ENCODE measurements at places on chromosomes 12 and 14.
A peak's percentile ranks its signal among the peaks of the same experiment; 100 is the strongest.

DNA sequence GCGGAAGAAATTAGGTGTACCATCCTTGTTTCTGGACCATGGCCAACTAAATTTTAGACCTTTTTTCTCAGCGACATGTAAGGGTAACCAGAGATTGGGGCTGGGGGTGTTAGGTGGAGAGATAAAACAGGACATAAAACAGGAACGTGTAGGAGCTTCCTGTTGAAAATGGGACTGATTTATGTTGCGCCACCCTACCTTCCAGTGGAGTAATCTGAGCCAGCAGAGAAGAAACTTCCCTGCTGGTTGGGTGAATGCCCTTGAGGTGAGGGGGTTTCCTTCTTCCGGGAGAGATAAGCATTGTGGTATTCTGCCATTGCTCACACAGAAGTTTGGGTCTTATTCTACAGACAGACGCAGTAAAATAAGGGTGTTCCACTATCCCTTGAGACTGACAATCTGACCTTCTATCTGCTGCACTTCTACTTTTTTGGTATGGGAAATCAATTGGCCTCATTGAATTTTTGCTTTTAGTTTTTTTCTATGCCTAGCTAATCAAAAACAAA lies 417.6 kb downstream of the PCNX1 start:
- no peak for DNase-seq

GRCh38 chr12:19421503-19422282 lies 17.6 kb upstream of the AEBP2 start:
- DNase-seq: no peak

- no peak for DNase-seq
Measured at GRCh38 chr14:103627073-103628025, 1.7 kb upstream of the KLC1 start.

DNA sequence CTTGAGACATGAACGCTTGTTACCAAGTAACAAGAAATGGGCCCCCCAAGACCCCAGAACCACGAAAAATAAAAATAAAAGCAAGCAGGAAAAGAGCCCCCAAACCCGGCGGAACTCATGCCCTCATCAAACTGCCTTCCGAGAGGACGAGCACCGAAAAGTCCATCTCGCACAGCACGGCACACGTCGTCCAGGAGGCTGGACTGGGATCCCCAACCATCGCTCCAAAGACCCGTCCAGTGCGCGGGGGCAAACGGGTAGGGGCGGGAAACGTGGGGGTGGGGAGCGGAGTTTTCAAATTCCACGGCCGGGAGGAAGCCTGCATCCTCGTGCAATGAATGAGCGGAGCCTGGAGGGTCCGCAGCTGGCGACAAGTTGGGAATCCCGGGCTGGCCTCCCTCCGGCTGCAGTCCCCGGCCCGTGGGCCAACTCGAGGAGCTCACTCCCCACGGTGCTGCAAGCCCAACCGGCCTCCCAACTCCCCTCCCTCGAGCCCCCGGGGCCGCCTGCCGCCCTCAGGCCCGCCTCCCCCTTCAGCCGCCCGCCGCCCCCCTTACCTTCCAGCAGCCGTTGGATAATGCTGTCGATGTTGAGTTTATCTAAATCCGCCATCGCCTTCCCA lies 484 bp downstream of the PPP1CC start:
- no peak for DNase-seq

DNA sequence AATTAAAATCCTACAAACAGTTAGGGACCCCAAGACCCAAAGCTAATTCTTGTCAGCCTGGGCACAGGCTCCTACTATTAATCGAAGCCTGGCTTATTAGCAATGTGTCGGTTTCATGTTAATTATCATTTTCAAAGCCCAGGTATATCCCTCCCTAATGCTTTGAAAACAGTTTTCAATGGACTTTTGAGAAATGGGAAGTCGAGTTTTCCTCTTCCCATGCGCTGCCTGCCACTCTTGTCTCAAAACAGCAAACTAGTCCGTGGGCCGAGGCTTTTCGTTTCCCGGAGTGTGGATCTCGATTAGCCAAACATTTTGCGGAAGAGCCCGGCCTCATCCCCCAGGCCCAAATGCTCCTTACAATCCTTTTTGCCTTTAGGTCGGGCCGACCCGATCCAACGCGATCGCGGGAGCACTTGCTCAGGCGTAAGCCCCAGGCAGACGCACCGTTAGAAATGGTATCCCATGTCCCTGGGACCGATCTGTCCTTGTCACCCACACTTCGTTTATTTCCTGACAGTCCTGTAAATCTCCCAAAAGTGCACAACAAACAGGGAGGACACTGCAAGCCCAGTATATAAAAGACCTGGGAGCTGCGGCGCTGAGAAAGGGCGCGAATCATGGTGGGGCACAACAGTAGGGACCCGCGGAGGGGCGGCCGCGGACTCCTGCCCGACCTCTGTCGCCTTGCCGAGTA lies 1.5 kb downstream of the SIX6 start:
- no peak for DNase-seq

- no peak for DNase-seq
Measured at GRCh38 chr14:101499080-101499479, 62.2 kb upstream of the DIO3 start.

DNA sequence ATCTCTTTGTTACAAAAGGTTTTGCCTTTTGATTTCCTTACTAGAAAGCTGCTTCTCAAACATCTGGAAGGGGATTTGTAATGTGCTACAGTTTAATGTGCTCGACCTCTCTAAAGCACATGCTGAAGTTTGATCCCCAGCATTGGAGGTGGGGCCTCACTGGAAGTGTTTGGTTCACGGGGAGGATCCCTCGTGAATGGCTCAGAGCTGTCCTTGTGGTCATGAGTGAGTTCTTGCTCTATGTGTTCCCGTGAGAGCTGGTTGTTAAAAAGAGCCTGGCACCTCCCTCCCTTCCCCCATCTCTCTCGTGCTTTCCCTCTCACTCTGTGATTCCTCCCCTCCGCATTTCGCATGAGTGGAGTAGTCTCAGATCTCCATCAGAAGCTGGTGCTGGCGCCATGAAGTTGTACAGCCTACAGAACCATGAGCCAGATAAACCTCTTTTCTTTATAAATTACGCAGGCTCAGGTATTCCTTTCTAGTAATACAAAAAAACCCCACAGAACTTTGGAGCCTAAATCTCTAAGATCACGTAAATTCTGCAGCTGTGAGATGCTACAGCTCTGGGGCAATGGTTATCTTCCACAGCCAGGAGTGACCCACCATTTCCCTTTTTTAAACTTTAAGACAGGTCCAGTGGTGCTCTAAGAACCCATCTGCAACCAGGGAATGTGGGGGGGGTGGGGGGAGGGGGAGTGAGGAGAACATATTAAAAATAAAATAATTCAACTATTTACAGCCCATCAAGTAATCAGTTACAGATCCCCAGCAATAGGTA lies 214.4 kb downstream of the FOXN3 start:
- no peak for DNase-seq

DNA sequence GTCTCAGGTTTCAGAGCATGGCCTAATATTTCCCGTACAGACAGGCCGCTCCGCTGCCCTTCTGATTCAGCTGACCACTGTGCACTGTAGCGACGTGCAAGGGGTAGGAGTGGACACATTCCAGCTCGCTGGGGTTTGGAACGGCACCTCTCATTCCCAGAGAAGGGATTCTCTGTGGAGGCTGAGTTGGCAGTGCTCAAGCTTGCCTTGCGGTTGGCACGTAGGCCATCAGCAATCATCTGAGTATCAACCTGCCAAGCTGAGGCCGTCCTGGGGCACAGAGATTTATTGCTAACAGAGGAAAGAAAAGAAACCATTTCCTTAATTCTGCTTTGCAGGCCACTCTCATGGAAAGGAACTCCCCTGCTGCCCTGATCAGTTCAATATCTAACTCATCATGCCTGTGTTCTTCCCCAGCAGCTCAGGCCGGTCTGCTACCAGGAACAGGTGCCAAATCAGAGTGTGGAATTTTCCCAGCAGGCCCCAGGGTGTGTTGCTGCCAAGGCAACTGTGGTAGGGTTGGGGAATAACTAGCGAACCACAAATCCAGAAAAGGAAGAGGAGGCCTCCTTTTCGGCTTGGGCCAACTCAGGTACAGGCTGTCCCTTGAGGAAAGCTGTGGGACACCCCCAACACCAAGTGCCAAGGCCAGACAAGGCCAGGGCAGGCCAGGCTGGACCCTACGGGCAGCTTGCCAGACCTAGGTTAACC lies 92.5 kb downstream of the SSPN start:
- DNase-seq: no peak

DNA sequence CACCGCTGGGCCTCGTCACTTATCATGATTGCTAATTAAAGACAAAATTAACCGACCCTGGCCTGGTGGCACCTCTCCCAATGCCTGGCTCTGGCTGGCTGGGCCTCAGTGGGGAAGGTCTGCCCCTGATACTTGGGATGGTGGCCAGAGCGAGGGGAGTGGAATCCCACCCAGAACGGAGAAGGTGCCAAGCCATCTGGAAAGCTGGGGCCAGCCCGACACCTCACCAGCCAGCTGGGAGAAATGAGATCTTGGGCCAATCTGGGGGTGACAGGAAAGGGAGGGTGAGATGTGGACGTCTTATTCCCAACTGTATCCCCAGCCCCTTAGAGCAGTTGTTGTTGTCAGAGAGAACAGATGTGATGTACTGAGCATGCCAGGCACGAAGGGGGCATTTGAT lies 215.0 kb upstream of the PWP1 start:
- no peak for DNase-seq

GRCh38 chr12:131506426-131506825 lies 204.5 kb upstream of the SFSWAP start:
- DNase-seq: no peak

GRCh38 chr12:118714051-118714460 lies 267.3 kb upstream of the SRRM4 start:
- peak; percentile 53 for DNase-seq

- no peak for DNase-seq
Measured at GRCh38 chr12:29547864-29548263, 50.4 kb upstream of the OVCH1 start.

- no peak for DNase-seq
Measured at GRCh38 chr14:61493239-61493638, 171.9 kb downstream of the PRKCH start.

GRCh38 chr14:101083564-101084435 lies 180.3 kb upstream of the RTL1 start:
- no peak for DNase-seq

DNA sequence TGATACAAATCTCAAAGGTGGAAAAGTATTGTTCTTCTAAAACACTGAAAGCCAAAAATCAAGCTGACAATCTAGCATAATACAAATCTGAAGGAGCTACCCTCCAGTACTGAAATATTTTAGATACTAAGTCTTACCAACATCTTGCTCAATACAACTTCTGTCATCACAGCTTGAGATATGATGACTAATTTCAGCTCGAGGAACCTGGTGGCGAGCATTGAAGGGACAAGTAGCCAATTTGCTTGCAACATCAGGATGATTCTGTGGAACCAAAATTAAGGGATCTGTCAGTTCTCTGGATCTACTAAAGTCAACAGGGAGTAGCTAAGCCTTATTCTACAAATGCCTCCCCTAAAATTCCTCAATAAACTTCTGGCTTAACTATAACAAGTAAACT lies 10.4 kb downstream of the GTSF1 start:
- DNase-seq: no peak

GRCh38 chr12:68924546-68924945 lies 8.4 kb downstream of the CPM start:
- no peak for DNase-seq

DNA sequence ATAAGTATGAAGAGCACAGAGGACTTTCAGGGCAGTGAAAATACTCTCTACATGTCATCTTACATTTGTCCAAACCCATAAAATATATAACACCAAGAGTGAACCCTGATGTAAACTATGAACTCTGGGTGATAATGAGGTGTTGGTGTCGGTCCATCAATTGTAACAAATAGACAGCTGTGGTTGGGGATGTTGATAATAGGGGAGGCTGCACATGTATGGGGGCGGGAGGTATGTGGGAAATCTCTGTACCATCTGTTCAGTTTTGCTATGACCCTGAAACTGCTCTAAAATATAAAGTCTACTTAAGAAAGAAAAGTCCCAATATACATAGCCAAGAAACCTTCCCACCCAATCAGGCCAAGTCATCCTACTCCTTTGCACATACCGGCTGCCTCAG lies 88.5 kb downstream of the GPR135 start:
- DNase-seq: no peak

DNA sequence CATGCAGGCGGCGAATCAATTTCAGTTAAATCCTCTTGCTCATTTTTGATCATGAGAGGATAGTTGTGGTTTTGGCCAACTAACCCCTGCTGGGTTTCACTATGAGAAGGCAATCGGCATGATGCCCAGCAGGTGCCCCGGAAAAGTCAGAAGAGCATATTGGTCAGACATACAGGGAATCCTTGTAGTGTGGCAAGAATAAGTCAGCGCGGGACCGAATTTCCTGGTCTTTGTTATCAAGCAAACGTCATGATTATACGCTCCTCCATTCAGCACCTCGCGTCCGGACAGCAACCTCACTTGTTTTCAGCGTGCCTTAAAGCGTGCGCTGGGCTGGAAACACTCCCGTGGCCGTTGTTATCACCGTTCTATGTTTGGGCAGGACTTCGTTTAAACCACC lies 1.8 kb downstream of the TBC1D30 start:
- DNase-seq: peak; percentile 67

GRCh38 chr12:91138337-91138920 lies 27.1 kb upstream of the LUM start:
- no peak for DNase-seq

All from NCI-H526 (cell line).